Naive B cell (primary cell): ENCODE measurements at places on chromosomes 2 and 18. TPM values are rescaled to one million over a fixed set of nuclear protein-coding genes. Genes with fewer than 3 reads are reported as not detected.

- no peaks in the 10 kb centered on the region for H3K36me3 ChIP-seq
- no peak overlapping the region for H3K27ac ChIP-seq
- H3K27me3 ChIP-seq, result peaks cover 35% of the 10 kb centered on the region
- H3K4me3 ChIP-seq, result no peak overlapping the region
Measured at GRCh38 chr2:130316596-130316995, 26.1 kb upstream of the IMP4 start.

GRCh38 chr2:165871025-165871424 lies 77.0 kb upstream of the GALNT3 start:
- H3K27ac ChIP-seq, result no peak overlapping the region
- DNase-seq, result no peak
- H3K4me3 ChIP-seq, result no peak overlapping the region
- H3K27me3 ChIP-seq, result no peaks in the 10 kb centered on the region
- H3K36me3 ChIP-seq, result peaks cover 6% of the 10 kb centered on the region
- H3K4me1 ChIP-seq, result peaks cover 8% of the 10 kb centered on the region

- H3K4me1 ChIP-seq, result peaks cover 5% of the 10 kb centered on the region
- H3K27me3 ChIP-seq, result peaks cover 21% of the 10 kb centered on the region
- H3K27ac ChIP-seq, result no peak overlapping the region
- peaks cover 4% of the 10 kb centered on the region for H3K36me3 ChIP-seq
Measured at GRCh38 chr18:23203891-23204432, 68.7 kb downstream of the CABLES1 start.

DNA sequence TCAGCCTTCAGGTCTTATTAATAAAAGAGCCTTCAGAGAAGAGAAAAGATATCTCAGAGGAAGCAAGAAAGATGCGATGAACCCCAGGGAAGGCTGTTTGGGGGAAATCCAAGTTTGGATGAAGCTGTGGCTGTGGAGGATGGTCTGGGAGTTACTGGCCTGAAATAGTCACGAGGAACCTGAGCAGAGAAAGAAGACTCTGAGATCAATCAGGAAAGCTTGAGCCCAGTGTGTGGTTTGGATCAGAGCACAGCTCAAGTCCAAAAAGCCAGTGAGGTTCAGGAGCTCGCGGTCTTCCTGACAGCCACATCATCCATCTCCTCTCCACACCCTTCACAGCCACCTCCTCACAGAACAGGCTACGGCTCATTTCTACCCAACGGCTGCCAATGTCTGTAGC lies 87.4 kb upstream of the SERPINE2 start:
- H3K27me3 ChIP-seq, result peaks cover 28% of the 10 kb centered on the region
- H3K36me3 ChIP-seq, result no peaks in the 10 kb centered on the region
- DNase-seq, result no peak
- H3K4me3 ChIP-seq, result no peak overlapping the region
- no peaks in the 10 kb centered on the region for H3K4me1 ChIP-seq

- H3K27ac ChIP-seq, result peak overlapping the region; percentile 21
- H3K4me1 ChIP-seq, result no peaks in the 10 kb centered on the region
- no peaks in the 10 kb centered on the region for H3K36me3 ChIP-seq
- H3K27me3 ChIP-seq, result no peaks in the 10 kb centered on the region
Measured at GRCh38 chr2:74822771-74823566, 11.0 kb upstream of the HK2 start.

DNA sequence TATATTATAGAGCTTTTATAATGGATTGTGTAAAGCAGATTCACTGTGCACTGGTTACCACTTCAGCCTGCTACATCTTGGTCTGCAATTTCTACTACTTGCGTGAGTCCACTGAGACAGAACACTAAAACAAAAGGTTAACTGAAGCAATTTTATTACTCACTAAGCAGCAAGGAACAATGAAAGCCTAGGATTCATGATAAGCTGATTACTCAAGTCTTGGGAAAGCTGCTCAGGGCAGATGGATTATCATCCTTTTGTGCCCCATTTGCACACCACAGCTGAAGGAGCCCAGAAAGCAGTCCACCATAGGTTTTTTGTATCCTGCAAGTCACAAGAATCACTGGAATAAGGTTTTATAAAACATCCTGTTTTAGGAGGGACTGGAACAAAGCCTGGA lies 1215.2 kb upstream of the TMEFF2 start:
- H3K27ac ChIP-seq, result no peak overlapping the region
- H3K36me3 ChIP-seq, result no peaks in the 10 kb centered on the region
- H3K4me1 ChIP-seq, result no peaks in the 10 kb centered on the region
- DNase-seq, result no peak
- H3K27me3 ChIP-seq, result no peaks in the 10 kb centered on the region

- H3K27me3 ChIP-seq, result no peaks in the 10 kb centered on the region
- no peaks in the 10 kb centered on the region for H3K36me3 ChIP-seq
- peak overlapping the region; percentile 11 for H3K4me3 ChIP-seq
- H3K4me1 ChIP-seq, result peaks cover 82% of the 10 kb centered on the region
- no peak for DNase-seq
Measured at GRCh38 chr2:54566896-54567295, 110.8 kb downstream of the SPTBN1 start.

DNA sequence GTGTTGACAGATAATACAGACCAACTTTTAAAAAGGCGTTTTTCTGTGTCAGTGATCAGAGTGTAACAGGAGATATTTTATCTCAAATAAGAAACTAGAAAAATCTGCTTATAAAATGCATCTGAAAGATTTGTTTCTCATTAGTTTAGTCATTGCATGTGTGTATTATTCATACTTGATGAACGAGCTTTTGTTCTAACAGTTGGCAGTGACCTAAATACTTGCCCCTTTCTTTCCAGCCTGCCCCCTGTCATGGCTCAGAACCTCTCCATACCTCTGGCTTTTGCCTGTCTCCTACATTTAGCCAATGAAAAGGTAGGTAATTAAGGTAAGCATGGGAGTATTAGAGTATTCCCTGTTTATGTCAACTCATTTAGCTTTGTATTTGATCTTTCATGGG lies 33.6 kb downstream of the NCAPH start:
- DNase-seq, result no peak
- no peaks in the 10 kb centered on the region for H3K4me1 ChIP-seq
- no peak overlapping the region for H3K27ac ChIP-seq
- no peaks in the 10 kb centered on the region for H3K27me3 ChIP-seq
- no peak overlapping the region for H3K4me3 ChIP-seq

Gene WNT10A
- polyA plus RNA-seq, result 6.4 TPM

Gene VPS4B
- polyA plus RNA-seq, result 68.9 TPM
